DND-41 (cell line): ENCODE measurements at places on chromosomes 13 and 19.

DNA sequence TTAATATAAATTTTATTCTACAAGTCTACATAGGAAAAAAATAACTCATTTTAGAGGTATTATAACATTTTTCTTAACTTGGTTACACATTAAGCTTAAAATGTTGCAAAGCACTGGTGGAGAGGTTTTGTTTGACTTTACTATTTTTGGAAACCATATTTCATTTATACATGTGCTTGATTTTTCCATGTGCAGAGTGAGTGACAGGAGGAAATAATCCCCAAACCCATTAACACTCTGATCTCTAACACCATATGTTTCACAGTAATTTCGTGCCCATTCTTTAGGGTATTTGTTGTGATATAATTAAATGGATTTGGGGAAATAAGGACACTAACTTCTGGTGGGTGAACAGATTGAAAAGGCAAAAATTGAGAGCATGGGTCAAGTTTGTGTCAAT, 2124.4 kb upstream of the PCDH20 start:
- no peaks in the 10 kb centered on the region for H3K4me1 ChIP-seq
- no peak for DNase-seq
- no peak overlapping the region for H3K27ac ChIP-seq
- no peaks in the 10 kb centered on the region for H3K36me3 ChIP-seq

DNA sequence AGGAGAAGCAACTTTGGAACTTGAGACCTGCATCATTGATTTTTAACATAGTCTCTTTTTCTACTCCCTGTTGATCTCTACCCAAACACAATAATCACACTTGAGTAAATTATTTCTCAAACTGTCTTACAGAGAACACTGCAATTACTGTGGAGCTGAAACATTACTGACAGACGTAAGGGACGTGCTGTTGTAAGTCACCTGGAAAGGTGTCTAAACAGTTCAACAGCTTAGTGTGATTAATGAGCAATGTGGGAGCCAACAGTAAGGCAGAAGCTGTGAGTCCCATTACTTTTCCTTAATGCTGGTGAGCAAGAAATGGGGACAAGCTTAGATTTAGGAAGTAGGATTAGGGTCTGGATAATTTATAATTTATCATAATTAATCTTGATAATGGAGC, 265.7 kb downstream of the DLEU7 start:
- no peaks in the 10 kb centered on the region for H3K36me3 ChIP-seq
- H3K27me3 ChIP-seq: no peaks in the 10 kb centered on the region
- H3K27ac ChIP-seq: no peak overlapping the region

DNA sequence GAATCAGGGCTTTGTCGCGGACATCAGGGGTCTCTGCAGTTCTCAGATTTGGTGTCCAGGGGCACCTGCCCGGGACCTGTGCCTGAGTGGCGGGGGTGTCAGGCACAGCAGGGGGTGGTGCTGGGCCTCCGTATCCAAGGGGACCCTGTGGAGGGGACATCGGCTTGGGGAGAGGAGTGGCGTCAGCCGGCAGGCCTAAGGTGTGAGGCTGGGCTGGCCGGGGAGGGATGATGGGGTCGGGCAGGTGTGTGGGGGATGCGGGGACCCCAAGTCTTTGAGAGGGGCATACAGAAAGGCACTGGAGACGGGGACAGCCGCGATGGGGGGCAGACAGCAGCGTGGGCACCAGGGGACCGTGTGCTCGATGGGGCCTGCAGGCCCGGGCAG, 2.5 kb downstream of the EFNA2 start:
- no peaks in the 10 kb centered on the region for H3K36me3 ChIP-seq
- H3K4me1 ChIP-seq: no peaks in the 10 kb centered on the region
- H3K27ac ChIP-seq: no peak overlapping the region
- no peaks in the 10 kb centered on the region for H3K27me3 ChIP-seq
- H3K4me3 ChIP-seq: no peak overlapping the region

DNA sequence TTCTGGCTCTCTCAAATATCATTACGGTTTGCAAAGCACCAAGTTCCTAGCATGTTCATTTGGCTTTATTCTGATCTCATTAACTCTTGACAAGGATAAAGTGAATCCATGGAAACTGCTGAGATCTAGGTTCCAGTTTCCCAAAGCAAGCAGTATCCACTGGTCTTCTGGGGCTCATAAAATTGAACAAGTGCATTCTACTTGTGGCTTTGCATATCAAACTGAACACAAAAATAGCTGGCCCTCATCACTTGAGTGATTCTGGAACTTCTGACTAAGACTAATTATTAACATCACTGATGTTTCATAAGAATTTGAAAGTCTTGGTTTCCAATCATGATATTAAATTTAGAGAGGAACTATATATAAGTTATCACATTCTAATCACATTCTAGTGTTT, 6.3 kb upstream of the KCTD12 start:
- DNase-seq: no peak
- no peak overlapping the region for H3K4me3 ChIP-seq
- H3K36me3 ChIP-seq: no peaks in the 10 kb centered on the region
- H3K4me1 ChIP-seq: no peaks in the 10 kb centered on the region
- H3K27me3 ChIP-seq: peaks cover 31% of the 10 kb centered on the region

DNA sequence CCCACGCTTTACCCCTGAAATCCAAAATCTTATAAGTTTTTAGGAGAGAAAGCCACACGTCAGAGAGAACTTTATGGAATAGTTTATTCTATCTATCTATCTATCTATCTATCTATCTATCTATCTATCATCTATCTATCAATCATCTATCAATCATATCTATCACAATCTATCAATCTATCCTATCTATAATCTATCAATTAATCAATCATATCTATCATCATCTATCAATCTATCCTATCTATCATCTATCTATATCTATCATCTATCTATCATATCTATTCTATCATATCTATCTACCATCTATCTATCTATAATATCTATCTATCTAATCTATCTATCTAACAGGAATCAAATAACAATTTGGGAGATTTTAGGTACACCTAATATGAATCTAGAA, 115.1 kb downstream of the FGF9 start:
- no peak overlapping the region for H3K27ac ChIP-seq
- no peak for DNase-seq
- no peaks in the 10 kb centered on the region for H3K4me1 ChIP-seq
- no peak overlapping the region for H3K4me3 ChIP-seq
- H3K36me3 ChIP-seq: no peaks in the 10 kb centered on the region

DNA sequence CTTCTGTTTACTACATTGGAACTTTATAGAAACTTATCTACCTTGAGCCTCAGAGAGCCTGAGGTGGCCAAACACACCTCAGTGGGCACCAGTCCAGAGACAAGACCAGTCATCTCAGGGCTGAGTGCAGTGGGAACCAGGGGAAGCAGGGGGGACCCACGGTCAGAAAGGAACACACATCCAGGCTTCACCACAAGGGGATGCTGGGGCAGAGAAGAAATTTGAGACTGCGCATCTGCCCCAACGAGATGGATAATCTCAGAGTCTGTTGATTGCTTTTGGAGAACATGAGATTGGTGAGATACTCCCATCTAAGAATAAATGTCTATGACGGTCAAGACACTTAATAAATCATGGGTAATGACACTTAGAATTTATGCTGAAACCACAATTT, 98.7 kb downstream of the DOCK9 start:
- no peak overlapping the region for H3K4me3 ChIP-seq
- H3K36me3 ChIP-seq: peaks cover 76% of the 10 kb centered on the region
- no peaks in the 10 kb centered on the region for H3K4me1 ChIP-seq
- no peak for DNase-seq
- no peak overlapping the region for H3K27ac ChIP-seq

- no peaks in the 10 kb centered on the region for H3K27me3 ChIP-seq
- no peaks in the 10 kb centered on the region for H3K4me1 ChIP-seq
- no peaks in the 10 kb centered on the region for H3K36me3 ChIP-seq
- no peak for DNase-seq
Measured at GRCh38 chr19:35297922-35298321, 6.0 kb downstream of the MAG start.

DNA sequence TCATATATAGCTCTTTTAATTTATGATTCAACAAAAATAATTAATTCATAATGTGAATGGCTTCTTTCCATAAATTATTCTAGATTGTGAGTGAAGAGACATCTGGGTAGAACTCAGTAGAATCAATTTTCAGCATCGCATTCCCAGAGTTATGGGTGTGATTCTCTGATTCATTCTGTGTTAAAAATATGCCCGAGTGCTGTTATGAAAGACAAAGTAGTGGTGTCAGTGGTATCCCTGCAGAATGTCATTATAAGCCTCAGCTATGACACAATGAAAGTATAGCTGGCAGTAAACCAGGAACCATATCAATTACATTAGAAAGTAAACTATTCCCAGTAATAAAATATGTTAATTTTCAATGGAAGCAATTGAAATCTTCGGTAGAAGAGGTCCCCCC, 480.5 kb upstream of the SLITRK1 start:
- no peak overlapping the region for H3K4me3 ChIP-seq
- no peak for DNase-seq
- H3K27ac ChIP-seq: no peak overlapping the region
- H3K27me3 ChIP-seq: no peaks in the 10 kb centered on the region
- no peaks in the 10 kb centered on the region for H3K36me3 ChIP-seq

DNA sequence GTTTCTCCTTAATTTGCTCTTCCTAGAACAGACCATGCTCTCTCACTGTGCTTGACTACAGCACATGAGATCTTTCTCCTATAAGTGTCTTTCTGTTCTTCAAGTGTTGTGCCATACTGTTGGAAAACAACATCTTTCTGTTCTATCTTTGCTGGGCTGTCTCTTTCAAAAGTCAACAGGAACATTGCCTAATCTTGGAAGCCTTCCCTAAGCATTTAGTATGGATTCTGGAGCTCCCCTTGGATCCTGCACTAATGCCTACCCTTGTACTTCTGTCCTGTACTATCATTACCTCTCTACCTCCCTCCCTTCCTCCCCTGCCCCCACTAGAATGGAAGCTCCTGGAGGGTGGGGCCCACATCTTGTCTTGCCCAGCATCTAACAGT, 26.8 kb downstream of the STARD13 start:
- no peaks in the 10 kb centered on the region for H3K36me3 ChIP-seq
- H3K4me1 ChIP-seq: no peaks in the 10 kb centered on the region
- no peaks in the 10 kb centered on the region for H3K27me3 ChIP-seq
- H3K4me3 ChIP-seq: no peak overlapping the region
- DNase-seq: no peak

DNA sequence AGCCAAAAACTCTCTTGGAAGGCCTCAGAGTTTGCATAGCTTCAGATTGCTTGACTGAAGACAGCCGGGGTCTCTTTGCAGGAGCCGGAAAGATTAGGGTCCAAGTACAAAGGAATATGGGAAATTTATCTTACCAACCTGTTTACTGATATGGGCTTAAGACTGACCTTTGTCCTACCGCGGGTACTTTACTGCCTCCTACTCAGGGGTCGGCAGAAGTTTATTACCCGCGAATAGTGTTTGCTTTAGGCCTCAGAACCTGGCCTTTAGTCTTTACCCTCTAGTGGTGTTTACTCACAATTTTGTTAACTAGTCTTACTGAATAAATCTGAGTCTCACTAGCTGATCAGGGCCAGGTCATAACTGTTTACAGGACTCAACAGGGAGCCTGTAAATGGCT, 765.4 kb upstream of the SPRY2 start:
- H3K4me1 ChIP-seq: no peaks in the 10 kb centered on the region
- H3K4me3 ChIP-seq: no peak overlapping the region
- no peaks in the 10 kb centered on the region for H3K36me3 ChIP-seq
- H3K27ac ChIP-seq: no peak overlapping the region

GRCh38 chr19:55165952-55166529, 372 bp downstream of the DNAAF3 start:
- no peaks in the 10 kb centered on the region for H3K36me3 ChIP-seq
- no peak overlapping the region for H3K27ac ChIP-seq
- H3K27me3 ChIP-seq: peaks cover 13% of the 10 kb centered on the region
- no peak overlapping the region for H3K4me3 ChIP-seq
- no peaks in the 10 kb centered on the region; the same call in 1 of the 2 replicates for H3K4me1 ChIP-seq

DNA sequence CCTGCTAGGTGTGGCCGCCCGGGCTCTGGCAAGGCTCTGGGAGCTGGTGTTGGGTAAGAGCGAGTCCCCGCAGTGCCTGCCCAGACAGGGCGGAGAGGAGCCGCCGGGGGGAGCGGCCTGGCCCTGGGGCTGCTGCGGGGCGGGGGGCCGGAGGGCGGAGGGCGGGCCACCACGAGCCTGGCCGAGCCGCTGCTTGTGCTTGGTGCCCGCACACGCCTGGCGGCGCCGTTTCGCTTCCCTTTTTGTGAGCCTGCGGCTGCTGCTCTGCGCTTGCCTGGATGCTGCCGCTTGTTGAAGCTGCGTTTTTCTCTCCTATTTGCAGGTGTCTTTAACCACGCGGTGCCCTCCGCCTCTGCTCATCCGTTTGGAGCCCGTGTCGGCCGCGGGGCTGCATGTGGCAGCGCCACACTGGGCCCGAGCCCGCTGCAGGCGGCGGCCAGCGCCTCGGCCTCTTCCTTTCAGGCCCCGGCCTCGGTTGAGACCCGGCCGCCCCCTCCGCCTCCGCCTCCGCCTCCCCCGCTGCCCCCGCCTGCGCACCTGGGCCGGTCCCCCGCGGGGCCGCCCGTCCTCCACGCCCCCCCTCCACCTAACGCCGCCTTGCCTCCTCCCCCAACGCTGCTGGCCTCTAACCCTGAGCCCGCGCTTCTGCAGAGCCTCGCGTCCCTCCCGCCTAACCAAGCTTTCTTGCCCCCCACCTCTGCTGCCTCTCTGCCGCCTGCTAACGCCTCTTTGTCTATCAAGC, 8.5 kb downstream of the PLEKHJ1 start:
- peaks cover 91% of the 10 kb centered on the region for H3K36me3 ChIP-seq
- DNase-seq: no peak
- no peak overlapping the region for H3K27ac ChIP-seq
- H3K4me3 ChIP-seq: no peak overlapping the region
- H3K27me3 ChIP-seq: no peaks in the 10 kb centered on the region

GRCh38 chr19:40815223-40815622, 16.2 kb downstream of the EGLN2 start:
- no peak overlapping the region for H3K27ac ChIP-seq
- DNase-seq: no peak
- no peak overlapping the region for H3K4me3 ChIP-seq
- H3K4me1 ChIP-seq: peaks cover 4% of the 10 kb centered on the region

DNA sequence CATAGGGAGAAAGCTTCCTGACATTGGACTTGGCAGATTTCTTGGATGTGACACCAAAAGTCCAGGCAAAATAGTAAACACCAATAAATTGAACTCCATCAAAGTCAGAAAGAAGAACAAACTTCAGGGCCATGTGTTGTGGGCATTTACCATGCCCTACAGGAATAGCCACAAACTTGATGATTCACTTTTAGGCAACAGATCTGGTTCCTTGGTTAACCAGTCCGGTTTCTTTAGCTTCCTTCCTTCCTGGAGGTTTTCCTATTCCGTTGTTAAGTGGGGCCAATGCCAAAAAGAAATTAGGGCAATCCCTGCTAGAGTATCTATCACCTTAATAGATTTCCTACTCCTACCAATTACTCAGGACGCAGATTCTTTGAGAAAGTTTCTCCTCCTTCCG, 25.2 kb downstream of the IGFL1 start:
- no peaks in the 10 kb centered on the region for H3K4me1 ChIP-seq
- no peak overlapping the region for H3K4me3 ChIP-seq

- no peak overlapping the region for H3K4me3 ChIP-seq
- no peaks in the 10 kb centered on the region for H3K27me3 ChIP-seq
- no peak for DNase-seq
- peaks cover 11% of the 10 kb centered on the region for H3K4me1 ChIP-seq
- no peak overlapping the region for H3K27ac ChIP-seq
Measured at GRCh38 chr19:54121259-54121658, 5.7 kb downstream of the PRPF31 start.

GRCh38 chr13:40464337-40465014, 202.0 kb downstream of the FOXO1 start:
- no peaks in the 10 kb centered on the region for H3K4me1 ChIP-seq
- no peaks in the 10 kb centered on the region for H3K36me3 ChIP-seq
- no peaks in the 10 kb centered on the region for H3K27me3 ChIP-seq
- DNase-seq: no peak
- H3K27ac ChIP-seq: no peak overlapping the region
